DMS79 (cell line): ENCODE measurements at places on chromosomes 3 and 15.

DNA sequence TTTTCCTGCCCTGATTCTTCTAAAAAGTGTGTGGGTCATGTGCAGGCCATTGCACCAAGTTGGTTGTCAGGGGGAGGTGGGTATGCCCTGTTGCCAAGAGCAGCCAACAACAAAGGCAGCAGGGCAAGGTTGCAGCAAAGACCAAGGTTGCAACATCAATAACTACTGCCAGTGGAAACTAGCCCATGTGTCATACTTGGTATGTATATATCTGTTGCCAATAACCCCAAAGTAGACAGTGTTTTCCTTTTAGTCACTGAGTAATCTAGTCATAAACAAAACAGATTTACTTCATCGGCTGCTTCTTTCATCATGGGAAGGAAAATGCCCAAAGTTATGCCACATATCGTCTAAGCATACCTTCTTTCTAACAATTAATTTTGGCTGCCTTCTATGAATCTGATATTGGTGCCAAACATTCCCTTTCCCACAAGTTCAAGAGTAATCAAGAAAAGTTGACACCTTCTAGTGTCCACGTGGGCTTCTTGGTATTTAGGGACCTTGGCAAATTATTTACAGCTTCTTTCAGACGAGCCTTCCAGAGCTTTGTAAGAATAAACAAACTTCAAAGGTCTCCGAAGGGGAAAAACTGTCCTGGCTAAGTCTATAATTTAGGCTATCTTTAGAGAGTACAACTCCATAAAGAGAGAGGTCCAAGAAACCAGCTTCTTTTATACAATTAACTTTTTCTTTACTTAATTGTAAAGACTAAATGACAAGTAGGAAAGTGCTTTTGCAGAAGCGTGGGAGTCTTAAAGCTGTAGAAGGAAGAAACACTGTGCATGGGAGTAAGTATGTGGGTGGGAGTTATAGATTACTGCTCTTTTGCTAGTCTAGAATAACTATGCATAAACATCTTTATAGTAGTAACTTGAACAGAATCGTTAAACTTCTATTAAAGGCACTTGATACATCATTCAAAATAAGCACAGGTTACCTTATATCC lies 10.0 kb upstream of the MBNL1 start:
- DNase-seq, result no peak

GRCh38 chr3:69921651-69922050 lies 77.9 kb upstream of the SAMMSON start:
- no peak for DNase-seq

DNA sequence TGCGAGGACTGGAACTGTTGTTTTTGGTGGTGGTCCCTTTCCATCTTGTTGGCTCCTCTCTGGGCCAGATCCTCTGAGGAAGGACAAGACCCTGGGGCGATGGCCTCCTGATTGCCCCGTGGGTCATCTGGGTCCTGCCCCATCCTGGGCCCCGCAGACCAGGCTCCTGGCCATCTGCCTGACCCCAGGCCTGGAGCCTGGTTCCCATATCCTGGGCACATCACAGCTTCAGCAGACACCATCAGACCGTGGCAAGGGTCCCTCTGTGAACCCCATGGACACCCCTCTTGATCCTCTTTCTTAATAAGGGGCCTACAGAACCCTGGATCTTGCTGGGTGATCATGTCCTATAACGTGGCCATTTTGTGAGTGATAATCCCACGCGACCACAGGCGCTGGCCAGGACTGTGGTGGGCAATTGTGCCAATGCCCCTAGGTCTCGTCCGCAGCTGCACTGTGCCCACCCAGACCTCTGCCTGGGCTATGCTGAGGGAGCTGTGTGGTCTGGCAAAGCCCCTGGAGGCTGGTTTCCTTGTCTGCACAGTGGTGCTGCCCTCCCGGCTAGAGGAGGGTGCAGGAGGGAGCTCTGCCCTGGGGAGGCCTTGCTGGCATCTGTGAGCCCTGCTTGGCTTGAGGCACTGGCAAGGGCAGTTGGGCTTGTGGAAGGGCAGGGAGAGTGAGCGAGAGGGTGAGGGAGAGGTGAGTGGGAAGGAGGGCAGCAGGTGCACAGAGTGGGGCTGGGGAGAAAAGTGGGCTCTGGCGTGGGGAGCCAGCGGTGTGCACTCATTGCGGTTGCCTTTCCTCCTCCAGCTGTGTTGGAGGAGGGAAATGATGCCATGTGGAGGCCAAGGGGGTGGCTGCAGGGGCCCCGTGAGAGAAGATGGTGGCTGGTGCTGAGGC lies 53.1 kb upstream of the PRR23E start:
- no peak for DNase-seq

GRCh38 chr3:11140713-11141104 lies 13.6 kb upstream of the HRH1 start:
- DNase-seq, result no peak
